ENCODE measurements at places on chromosomes 5 and 9. TPM values are rescaled to one million over a fixed set of nuclear protein-coding genes. Genes with fewer than 3 reads are reported as not detected.

GRCh38 chr5:58326022-58326421 is 133.9 kb downstream of the PLK2 start:
- DNase-seq = no peak
- H3K4me1 ChIP-seq = peaks cover 18% of the 10 kb centered on the region
- no peak overlapping the region for H3K27ac ChIP-seq
- no peaks in the 10 kb centered on the region for H3K27me3 ChIP-seq

Gene CDC25C
- 29.9 TPM for total RNA-seq

GRCh38 chr9:99948896-99949295 is 42.4 kb downstream of the STX17 start:
- no peaks in the 10 kb centered on the region for H3K36me3 ChIP-seq
- no peak overlapping the region for H3K27ac ChIP-seq
- H3K4me1 ChIP-seq = no peaks in the 10 kb centered on the region
- H3K27me3 ChIP-seq = no peaks in the 10 kb centered on the region

GRCh38 chr5:142324136-142324870 is 518 bp downstream of the SPRY4 start:
- H3K27me3 ChIP-seq = no peaks in the 10 kb centered on the region
- H3K4me3 ChIP-seq = peak overlapping the region; percentile 98
- no peak for DNase-seq
- peaks cover 25% of the 10 kb centered on the region for H3K36me3 ChIP-seq
- H3K27ac ChIP-seq = peak overlapping the region; percentile 81
- H3K4me1 ChIP-seq = peaks cover 55% of the 10 kb centered on the region

Gene KIAA0825
- 1.7 TPM for total RNA-seq

Gene SLC35A4
- 34.4 TPM for total RNA-seq

DNA sequence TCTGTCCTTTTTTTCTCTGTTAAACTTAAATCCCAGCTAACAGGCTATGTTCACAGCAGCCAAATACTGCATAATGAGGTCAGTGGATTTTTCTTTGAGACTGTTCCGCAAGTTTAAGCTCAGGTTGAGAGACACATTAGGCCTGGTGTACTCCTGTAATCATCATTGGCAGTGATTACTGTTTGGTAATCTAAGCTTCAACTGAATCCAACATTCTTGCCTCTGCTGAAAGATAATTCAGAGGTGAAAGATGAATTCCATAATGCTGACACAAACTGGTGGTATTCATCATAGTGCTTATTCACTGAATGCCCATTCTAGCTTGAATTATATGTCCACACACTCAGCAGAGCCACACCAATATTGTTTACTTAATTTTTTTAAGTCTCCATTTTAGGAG is 108.5 kb downstream of the NFIB start:
- no peak overlapping the region for H3K27ac ChIP-seq
- no peak for DNase-seq
- H3K4me1 ChIP-seq = no peaks in the 10 kb centered on the region
- no peak overlapping the region for H3K4me3 ChIP-seq
- H3K36me3 ChIP-seq = no peaks in the 10 kb centered on the region

DNA sequence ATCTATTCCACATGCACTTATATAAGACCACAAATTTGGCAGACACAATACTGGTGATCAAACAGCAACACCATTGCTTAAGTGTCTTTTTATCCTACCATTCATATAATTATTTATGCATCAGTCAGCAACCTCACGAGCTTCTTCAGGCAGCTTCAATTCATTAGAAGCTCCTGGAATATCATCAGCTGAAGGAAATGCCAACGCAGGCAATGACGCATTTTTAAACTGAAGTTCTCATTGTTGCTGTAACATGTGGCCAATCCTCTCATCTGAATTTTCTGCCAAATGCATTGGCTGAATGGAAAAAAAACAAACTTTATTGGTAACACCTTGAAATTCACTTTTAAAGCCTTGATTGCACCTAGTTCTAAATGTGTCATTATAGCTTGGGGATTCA is 376.4 kb upstream of the RGMB start:
- H3K27me3 ChIP-seq = no peaks in the 10 kb centered on the region
- H3K36me3 ChIP-seq = no peaks in the 10 kb centered on the region
- no peaks in the 10 kb centered on the region for H3K4me1 ChIP-seq
- H3K4me3 ChIP-seq = no peak overlapping the region

Gene SPINK6
- not detected for total RNA-seq
